ENCODE measurements at places on chromosomes 12 and 14.

DNA sequence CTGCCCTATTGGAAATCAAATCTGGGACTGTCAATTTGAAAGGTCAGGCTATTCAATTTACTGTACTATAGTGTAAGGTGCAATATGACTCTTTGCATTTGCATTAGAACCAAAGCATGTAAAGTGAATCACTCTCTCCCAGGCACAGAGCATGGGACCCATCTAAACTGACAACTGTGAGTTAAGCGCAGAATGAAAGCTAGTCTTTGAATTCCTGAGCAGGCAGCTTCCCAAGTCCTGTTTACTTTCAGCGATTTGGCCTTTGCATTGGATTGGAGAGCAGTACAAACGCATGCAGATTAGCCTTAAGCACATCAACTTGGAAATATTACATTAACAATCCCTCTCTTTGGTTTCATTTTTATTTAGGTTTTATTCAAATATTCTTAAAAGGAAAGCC is 74.6 kb downstream of the RERG start:
- no peak for DNase-seq

DNA sequence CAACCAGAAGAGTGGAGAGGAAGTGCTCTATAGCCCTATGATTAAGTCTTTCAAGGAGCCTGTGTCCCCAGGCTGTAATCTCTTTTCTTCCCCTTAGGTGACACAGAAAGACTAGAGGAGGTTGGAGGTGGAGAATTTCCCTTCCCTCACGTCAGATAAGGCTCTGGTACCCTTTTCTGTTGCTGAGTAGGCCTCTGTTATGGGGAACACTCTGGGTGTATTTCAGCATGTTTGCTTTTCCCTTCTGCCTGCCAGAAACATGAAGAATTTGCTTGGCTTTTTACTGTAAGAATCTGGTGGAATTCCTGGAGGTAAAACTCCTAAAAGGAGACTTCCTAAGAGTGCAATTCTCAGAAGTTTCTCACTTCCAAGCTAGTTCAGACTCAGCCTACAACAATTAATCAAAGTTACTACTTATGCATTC is 58.3 kb downstream of the SIX1 start:
- no peak for DNase-seq

GRCh38 chr12:93135286-93136239 is 206.5 kb upstream of the EEA1 start:
- no peak for DNase-seq

DNA sequence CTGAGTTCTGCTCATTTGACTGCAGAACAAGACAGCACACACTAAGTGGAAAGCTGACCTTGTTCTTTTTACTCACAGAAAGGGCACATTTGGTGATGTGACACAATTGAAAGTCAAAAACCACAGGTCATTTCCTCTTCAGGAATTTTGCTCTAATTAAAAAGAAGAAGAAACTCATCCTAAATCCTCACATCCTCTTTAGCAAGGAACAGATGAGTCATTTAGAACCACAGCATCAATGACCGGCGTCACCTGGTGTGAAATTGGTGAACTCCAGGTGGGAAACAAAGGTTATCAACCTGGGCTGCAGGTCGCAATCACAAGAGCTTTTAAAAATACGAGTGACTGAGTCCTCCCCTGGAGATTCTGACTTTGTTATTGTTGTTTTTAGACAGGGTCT is 2.9 kb upstream of the RNU6-8 start:
- no peak for DNase-seq

DNA sequence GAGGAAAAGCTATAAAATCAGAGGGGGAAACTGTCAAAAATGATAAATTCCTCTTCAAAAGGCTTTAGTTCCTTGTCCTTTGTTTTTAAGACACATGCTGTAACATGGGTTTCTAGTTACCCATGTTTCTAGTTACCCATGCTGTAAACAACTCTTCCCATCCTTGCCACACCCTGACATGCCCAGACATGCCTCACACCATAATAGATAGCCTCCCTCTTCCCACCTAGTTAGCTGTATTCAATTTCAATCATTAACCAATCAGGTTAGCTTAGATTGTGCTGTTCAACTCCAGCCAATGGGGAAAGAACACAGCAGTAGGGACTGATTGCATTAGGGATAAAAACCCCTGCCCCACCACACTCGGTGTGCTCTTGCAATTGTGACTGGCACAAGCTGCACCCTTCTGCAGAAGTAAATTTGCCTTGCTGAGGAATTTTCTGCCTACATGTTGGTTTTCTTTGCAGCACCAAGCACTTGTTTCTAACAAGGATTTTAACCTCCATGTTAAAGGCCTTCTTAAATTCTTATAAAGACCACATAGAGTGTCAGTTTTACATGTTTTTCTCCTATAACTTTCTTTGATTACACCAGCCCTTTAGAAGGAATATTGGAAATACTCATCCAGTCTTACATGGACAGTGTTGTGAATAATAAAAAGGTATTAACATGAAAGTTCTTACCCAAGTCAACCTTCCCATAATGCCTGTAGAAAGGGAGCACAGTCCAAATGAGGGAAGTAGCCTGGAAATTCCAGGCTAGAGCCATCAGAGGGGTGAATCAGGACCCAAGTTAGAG is 32.5 kb upstream of the LALBA start:
- DNase-seq, result no peak

- no peak for DNase-seq
Measured at GRCh38 chr12:44765796-44766195, 110.3 kb downstream of the NELL2 start.

- DNase-seq, result no peak
Measured at GRCh38 chr12:52975204-52975603, 26.3 kb downstream of the KRT18 start.

DNA sequence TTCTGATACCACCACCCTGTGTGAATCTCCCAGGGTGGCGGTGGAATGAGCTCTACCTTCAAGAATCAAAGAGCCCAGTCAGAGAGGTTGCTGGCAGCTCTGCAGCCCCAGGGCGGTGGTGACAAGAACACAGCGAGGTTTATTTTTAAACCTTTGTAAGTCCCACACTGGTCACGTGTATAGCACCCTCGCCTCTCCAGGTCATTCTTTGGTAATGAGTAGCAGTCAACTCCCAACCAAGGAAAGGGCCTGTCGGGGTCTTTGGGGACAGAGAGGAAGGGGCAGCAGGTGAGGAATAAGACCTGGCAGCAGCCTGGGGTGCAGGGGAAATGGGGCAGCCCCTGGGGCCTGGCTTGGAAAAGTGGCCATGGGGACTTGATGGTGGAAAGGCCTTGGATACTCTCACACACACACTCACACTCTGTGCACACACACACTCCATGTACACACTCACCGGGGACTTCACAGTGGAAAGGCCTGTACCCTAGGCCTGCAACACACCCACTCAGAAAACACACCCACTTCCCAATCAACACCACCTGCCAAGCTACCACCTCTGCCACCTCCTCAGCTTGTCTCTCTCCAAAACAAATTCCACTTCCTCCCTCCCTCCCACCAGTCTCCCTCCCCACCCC is 178.6 kb downstream of the DPF3 start:
- DNase-seq, result no peak

GRCh38 chr12:90069711-90070110 is 361.1 kb upstream of the ATP2B1 start:
- DNase-seq, result no peak

DNA sequence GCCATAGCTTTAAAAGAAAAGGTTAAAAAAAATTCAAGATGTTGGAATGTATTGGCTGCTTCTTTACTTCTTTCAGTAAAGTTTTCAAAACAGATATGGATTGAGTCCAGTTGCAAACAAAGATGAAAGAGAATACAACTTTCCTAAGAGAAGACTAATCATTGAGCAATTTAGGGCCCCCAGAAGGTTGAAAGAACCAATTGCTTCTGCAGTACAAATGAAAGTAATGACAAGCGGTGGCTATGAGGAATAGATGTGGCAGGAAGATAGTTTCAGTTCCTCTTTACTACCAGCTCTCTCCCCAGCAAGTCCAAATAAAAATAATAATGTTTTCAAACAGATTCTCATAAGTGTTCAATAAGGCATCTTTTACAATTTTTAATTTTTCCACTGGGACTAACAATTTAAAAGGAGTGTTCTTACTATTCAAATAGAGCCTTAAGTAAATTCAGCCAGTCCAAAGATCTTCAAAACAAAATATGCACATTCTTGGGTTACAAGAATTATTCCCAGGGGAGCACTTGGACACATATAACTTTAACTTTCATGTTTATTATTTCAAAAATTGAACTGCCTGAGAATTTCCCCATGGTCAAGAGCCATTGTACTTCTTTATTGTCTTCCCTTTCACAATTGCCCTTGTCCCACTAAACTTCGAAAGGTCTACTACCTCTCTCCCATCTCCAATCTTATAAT is 62.3 kb upstream of the PPP1R12A start:
- DNase-seq, result no peak

DNA sequence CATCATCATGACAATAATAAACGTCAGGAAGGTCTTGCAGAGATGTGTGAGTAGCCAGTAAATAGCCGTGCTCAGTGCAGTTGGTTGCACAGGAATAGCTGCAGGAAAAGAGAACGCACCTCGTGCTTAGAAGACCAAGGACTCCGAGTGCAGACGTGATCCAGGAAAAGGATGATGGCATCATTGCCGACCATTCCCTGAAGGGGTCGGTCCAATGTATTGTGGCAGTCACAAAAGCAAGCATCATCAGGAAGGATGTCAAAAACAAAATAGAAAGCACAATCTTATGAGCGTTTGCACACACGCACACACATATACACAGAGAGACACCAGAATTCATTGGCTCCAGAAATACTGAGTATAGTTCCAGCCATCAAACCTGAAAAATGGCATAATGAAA is 12.8 kb downstream of the DUSP6 start:
- no peak for DNase-seq

GRCh38 chr12:26851031-26851809 is 18.2 kb upstream of the ITPR2 start:
- no peak for DNase-seq

GRCh38 chr12:47071241-47071852 is 8.1 kb upstream of the PCED1B start:
- DNase-seq, result no peak

GRCh38 chr14:89544636-89545301 is 127.7 kb upstream of the FOXN3 start:
- no peak for DNase-seq

DNA sequence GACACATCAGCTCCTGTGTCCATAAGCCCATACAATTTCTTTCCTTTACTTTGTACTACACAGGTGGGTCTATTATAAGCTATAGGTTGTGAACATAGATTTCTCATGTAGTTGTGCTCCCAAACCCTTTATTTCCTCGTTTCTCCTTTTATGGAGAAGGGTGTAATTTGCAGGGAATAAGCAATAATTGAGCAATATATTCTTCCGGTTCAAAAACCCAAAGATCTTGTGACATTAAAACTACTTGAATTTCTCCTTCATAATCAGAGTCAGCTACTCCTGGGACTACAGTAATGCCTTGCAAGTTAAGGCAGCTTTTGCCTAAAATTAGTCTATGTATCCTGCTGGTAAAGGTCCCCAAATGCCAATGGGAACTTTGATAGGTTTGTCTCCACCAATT is 19.1 kb upstream of the MAPKAPK5 start:
- no peak for DNase-seq

- no peak for DNase-seq
Measured at GRCh38 chr14:28502517-28502916, 264.1 kb upstream of the FOXG1 start.

GRCh38 chr12:108842361-108842760 is 15.0 kb downstream of the SSH1 start:
- no peak for DNase-seq

DNA sequence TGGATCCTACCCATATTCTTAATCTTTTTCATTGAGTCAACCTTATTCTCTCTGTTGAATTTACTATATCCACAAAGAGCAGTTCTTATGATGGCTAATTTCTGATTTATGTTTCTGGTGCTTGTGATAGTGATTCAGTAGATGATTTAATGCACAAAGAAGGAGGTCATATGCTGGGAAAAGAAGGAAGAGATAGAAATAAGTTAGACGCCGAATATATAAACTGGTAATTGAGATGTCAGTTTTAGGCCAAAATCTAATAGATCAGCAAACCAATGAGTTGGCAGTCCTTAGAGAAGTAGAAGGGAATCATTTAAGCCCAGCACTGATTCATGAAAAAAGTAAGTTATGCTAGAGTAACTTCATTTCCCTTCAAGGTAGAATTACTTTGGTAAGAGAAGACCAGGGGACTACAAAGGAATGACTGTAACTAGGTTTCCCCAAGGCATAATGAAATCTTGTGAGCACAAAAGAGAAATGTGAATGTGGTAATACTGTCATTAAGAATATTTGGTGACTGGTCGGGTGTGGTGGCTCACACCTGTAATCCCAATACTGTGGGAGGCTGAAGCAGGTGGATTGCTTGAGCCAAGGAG is 132.4 kb downstream of the TGFB3 start:
- no peak for DNase-seq

DNA sequence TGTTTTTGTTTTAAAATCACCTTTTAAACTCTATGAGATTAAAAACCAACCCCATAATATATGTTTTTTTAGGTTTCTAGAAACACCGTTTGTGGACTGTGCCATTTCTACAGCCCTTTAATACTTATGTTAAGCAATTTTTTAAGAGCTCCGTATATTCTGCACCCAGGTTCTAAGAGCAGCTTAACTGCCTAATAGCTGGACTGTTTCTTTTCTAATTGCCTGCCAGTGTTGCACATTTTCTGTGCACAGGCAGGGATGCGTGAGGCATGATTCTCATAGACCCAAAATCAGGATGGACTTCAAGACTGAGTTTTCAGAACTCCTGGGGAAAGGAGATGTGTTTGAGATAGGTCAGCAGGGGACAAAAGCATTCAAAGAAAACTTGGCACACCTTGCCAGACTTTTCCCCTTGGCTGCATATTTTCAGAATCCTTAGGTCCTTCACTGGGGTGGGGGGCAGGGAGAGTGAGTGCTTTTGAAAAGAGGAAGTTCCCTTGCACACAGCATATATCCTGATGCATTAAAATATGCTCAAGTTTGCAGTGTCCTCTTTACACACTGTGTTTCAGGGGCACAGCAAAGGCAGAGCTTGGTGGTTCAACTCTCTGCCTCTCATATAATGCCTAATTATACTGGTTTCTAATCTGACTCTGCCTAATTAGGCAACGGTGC is 27.9 kb downstream of the TMEM30B start:
- DNase-seq, result no peak

DNA sequence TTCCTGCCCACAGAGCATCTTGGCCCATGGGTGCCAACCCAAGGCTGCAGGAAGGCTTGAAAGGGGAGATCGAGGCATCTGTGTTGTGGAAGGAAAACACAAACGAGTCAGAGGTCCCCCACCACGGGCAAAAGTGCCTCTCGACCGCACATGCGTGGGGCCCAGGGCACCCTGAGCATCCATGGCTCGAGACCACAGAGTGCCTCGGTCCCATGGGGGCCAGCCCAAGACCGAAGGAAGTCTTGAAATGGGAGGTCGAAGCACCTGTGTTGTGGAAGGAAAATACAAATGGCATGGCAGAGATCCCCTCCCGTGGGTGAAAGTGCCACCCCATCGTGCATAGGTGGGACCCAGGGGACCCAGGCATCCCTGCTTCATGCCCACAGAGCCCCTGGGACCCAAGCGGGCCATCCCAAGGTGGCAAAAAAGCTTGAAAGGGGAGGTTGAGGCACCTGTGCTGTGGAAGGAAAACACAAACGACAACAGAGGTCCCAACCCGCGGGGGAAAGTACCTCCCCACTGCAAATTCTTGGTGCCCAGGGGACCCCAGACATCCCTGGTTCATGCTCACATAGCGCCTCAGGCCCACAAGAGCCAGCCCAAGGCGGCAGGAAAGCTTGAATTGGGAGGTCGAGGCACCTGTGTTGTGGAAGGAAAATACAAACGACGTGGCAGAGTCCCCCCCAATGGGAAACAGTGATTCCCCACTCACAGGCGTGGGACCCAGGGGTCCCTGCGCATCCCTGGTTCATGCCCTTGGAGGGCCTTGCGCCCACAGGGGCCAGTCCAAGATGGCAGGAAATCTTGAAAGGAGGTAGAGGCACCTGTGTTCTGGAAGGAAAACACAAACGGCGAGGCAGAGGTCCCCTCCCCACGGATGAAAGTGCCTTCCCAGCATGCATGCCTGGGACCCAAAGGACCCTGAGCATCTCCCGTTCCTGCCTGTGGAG is 373.0 kb downstream of the ALG10 start:
- DNase-seq, result peak; percentile 6

All from activated T-cell treated with anti-CD3 and anti-CD28 coated beads, Interleukin-2, amount 50 U/mL, for 48 hours (primary cell).